SIG-M5 (cell line): ENCODE measurements at places on chromosomes 5 and 9.
A peak's percentile ranks its signal among the peaks of the same experiment; 100 is the strongest.

DNA sequence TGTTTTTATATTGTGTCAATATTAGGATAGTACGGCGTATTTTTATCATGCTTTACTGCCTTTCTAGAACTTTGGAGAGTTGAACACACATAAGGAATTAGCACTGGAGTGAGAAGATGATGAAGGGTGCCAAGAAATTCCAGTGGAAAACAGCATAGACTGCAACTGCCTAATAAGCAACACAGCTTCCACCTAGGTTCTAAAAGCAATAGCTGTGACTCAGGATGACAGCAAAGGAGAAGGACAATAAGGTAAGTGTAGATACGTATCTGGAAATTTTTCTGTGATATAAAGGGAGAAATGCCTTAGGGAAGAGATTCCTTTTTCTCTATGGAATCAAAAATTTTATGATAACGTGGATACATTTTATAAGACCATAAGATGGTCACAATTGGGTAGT lies 7.4 kb downstream of the PTPRD start:
- no peak for DNase-seq

DNA sequence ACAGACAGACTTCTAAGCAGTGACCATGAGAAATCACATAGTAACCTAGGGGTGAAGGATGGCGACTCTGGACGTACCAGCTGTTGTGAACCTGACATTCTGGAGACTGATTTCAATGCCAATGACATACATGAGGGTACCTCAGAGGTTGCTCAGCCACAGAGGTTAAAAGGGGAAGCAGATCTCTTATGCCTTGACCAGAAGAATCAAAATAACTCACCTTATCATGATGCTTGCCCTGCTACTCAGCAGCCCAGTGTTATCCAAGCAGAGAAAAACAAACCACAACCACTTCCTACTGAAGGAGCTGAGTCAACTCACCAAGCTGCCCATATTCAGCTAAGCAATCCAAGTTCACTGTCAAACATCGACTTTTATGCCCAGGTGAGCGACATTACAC lies 38.0 kb upstream of the CCDC152 start:
- no peak for DNase-seq

- DNase-seq: no peak
These were observed 32.3 kb downstream of the OTULIN start for GRCh38 chr5:14696851-14697250.

GRCh38 chr5:163094492-163095180 lies 342.8 kb upstream of the CCNG1 start:
- DNase-seq: no peak

DNA sequence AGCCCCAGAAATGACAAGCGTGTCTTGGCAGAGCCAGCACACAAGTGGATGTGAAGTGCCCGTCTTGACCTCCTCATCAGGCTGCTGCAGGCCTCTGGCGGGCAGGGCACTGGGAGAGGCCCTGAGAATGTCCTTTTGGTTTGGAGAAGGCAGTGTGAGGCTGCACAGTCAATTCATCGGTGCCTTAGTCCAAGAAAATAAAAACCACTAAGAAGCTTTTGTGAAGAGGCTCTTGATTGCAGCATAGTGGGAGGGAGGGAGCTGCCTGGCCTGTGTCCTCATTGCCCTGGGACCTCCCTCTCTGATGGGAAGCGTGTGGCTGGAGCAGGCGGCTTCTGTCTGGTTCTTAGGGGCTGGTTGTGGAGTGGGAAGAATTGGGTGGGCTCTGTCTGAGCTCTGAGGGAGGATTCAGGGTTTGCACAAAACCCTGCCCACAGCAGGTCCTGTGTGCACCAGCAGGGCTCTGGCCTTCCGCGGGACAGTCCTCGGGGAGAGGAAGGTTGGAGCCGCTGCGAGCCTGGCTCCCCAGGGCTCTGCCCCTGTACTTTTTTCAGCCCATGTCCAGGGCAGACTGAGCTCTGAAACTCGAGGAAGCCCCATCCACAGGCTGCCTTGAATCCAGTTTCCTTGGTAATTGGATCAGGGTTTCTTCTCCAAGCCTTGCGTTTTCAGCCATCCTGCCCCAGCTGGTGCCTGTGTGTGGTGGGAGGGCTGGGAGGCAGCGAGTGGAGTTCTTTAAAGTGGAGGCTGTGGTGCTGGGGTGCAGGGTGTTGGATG lies 1.1 kb downstream of the HRCT1 start:
- no peak for DNase-seq

GRCh38 chr9:7533376-7534090 lies 266.0 kb downstream of the DMAC1 start:
- no peak for DNase-seq

GRCh38 chr9:99490729-99491128 lies 268.6 kb downstream of the SEC61B start:
- no peak for DNase-seq

- no peak for DNase-seq
These were observed 48.0 kb downstream of the FGF1 start for GRCh38 chr5:142637871-142638270.

DNA sequence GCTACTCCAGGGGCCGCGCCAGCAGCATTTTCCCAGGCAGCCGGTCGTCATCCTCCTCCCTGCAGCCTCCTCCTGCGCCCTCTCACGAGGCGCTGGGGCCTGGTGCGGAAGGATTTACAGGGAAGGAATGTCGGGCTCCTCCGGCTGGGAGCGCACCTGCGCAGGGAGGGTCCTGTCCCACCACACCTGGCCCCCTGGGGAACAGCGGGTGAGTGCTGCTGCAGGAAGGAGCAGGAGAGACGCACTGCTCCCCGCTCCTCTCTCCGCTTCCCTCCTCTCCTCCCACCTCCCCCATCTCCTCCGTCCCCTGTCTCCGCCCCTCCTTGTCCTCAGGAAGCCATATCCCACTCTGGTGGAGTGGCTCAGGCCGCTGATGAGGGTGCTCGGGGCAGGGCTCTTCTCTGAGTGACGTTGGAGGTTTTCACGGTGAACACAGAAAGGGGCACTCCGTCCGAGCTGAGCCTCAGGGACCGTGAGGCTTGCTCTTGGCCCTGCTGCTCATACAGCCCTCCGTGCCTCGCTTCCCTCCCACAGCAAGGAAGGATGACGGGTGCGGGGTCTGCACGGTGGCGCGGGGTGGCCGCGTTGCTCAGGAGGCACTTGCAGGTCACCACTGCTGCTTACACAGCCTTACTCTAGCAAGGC lies 31.3 kb downstream of the IRX4 start:
- no peak for DNase-seq

- DNase-seq: no peak
These were observed 16.4 kb downstream of the FGF1 start for GRCh38 chr5:142669477-142669876.

DNA sequence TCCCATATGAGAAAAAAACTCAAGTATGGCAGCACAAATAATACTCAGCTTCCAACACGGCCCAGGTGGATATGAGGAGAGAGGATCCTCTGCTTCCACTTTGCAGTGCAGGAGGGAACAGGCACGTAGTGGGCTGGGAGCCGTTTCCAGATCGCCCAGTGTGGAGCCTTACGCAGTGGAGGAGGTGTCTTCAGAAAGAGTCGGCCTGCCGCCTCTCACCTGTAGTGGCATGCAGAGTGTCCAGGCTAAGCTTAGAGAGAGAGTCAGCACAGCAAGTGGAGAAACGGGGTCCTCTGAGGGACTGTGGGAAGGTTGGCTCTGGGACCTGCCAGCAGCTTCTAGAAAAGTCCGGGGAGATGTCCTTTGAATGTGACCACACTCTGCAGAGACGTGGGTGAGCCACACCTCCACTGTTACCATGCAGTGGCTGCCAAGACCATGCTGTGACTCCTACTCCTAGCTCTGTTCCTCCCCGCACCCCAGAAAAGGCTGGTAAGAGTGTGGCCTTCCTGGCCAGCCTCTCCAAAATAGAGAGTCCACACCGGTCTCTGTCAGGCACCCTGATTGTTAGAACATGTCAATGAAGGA lies 3.5 kb upstream of the SEMA4D start:
- DNase-seq: no peak

GRCh38 chr5:173032730-173033129 lies 23.4 kb upstream of the CREBRF start:
- no peak for DNase-seq

- DNase-seq: no peak
These were observed 26.9 kb downstream of the PPP3R2 start for GRCh38 chr9:101567725-101568350.

GRCh38 chr5:126858441-126858840 lies 81.5 kb downstream of the LMNB1 start:
- DNase-seq: no peak

- DNase-seq: no peak
These were observed 36.4 kb downstream of the GLT6D1 start for GRCh38 chr9:135602789-135603481.

DNA sequence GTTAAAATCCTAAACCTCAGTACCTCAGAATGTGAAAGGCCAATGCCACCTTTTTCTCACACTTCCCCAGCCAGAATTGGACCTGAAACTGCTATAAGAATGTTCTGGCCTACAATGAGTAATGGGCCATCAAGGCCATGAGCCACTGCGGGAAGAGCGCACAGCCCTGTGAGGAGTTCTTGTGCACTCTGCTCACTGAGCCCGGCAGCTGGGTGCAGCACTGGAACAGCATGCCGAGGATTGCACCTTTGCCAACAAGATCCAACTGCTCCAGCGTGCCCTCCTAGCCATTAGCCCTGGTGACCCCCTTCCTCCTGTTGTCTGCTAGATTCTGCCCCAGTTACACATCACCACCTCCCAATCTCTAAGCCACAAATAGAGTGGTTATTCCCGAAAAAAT lies 758.1 kb downstream of the PRELID2 start:
- no peak for DNase-seq

GRCh38 chr5:177610131-177610769 lies 10.3 kb downstream of the B4GALT7 start:
- DNase-seq: no peak

- DNase-seq: no peak
These were observed 1.0 kb upstream of the RXRA start for GRCh38 chr9:134325096-134325812.

GRCh38 chr5:6904860-6905259 lies 191.6 kb downstream of the TENT4A start:
- no peak for DNase-seq

- no peak for DNase-seq
These were observed 92.7 kb downstream of the TMC1 start for GRCh38 chr9:72614067-72614466.

DNA sequence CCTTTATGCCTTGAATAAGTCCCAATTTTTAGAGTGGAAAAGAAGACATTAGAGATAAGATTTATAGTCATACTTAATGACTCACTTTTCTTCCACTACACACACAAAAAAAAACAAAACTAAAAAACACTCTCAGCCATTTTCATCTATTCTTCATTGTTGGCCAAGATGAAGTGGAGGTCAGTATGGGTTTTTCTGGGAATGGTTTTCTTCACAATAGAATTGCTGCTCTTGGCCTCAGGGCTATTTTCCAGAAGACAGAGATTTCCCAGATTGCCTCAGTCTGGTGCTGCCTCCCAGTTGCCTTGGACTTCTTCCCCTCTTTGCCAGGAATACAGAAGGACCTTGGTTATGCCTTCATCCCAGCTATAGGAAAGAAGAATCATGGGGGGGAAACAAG lies 463.7 kb downstream of the TMEM232 start:
- no peak for DNase-seq

DNA sequence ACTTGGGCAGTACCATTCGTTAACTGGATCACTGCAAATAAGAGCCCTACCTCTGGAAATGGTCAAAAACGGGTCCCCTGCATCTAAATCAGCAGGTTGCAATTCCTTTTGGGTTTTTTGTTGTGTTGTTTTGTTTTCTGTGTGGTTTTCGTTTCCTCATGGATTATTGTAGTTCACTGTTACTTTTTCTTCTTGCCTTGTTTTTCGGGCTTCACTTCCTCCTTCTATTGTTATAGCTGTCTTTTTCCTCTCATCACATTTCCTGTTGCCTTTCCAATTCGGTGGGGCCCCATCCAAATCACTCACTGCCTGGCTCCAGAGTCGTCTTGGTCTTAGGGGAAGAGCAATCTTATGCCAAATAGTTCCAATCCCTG lies 8.7 kb upstream of the SSBP2 start:
- DNase-seq: peak; percentile 3

GRCh38 chr9:104977168-104977567 lies 49.2 kb upstream of the ABCA1 start:
- DNase-seq: no peak

DNA sequence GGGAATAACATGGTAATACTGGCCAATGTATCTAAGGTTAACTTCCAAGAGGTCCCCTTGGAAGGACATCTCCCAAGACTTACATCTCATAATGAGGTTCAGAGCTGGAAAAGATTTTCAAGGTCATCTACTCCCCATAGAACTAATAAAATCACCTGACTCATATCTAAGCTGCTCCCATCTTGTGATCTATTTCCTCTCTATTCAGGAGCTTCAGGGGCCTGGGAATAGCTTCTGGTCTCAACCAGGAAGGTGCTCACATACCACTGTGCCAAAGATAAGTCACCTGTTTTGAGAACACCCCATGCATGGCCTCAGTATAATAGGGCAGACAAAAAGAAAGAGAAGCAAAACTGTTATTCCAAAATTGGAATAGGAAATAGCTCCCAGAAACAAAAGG lies 74.2 kb downstream of the OXCT1 start:
- DNase-seq: no peak

- no peak for DNase-seq
These were observed 257.6 kb downstream of the TAF11L14 start for GRCh38 chr5:17891881-17892280.

- DNase-seq: no peak
These were observed 388.8 kb downstream of the KDM4C start for GRCh38 chr9:7146582-7146981.

GRCh38 chr5:159669559-159669958 lies 246.7 kb upstream of the ADRA1B start:
- DNase-seq: no peak

GRCh38 chr5:109830955-109831502 lies 141.3 kb downstream of the MAN2A1 start:
- no peak for DNase-seq
